Activated T-helper 17 cell treated with anti-CD3 and anti-CD28 coated beads, Interleukin-2, amount 50 U/mL, for 72 hours (primary cell): ENCODE measurements at places on chromosomes 5 and 9. TPM values are rescaled to one million over a fixed set of nuclear protein-coding genes. Genes with fewer than 3 reads are reported as not detected.

- no peak for ATAC-seq
These were observed 137.0 kb downstream of the WDR41 start for GRCh38 chr5:77355080-77355479.

GRCh38 chr9:70389621-70390266 lies 24.7 kb downstream of the KLF9 start:
- ATAC-seq: peak; percentile 61

DNA sequence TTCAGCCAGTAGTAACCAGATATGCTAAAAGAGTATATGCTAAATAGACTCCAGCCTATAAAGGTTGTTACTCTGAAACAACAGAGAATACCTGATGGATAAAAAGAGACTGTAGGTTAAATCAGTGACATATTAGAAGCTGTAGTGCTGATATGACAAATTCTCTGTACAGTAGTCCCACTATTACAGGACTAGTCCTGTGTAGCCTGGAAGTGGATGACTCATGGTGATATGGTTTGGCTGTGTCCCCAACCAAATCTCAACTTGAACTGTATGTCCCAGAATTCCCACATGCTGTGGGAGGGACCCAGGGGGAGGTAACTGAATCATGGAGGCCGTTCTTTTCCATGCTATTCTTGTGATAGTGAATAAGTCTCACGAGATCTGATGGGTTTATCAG lies 276.2 kb upstream of the POU5F2 start:
- no peak for ATAC-seq

DNA sequence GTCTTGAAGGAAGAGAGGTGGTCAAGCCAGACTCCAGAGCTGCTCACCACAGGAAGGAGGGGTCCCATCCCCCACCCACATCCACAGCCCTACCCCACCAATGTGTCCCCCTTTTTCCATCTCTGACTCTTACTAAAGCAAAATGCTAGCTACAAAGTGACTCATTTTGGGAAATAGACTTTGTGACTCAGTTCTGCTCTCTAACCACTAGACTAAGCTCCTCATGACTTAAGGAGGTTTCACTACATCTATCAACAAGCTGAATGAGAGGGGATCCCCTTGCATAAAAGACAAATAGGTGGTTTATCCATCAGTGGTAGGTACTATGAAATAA lies 35.1 kb upstream of the ADRB2 start:
- peak; percentile 93 for ATAC-seq

DIMT1 gene
- 45.9 TPM for total RNA-seq
